ENCODE measurements at places on chromosomes 4 and X. TPM values are rescaled to one million over a fixed set of nuclear protein-coding genes. Genes with fewer than 3 reads are reported as not detected.

Gene ZAR1
- total RNA-seq, result not detected

Gene GYPA
- not detected for total RNA-seq

Gene CNOT6L
- total RNA-seq, result 6.9 TPM

Gene TMEM271
- not detected for total RNA-seq

Gene BEX5
- total RNA-seq, result not detected

Gene DTHD1
- total RNA-seq, result not detected

Gene PCDH18
- not detected for total RNA-seq

Gene GABRB1
- total RNA-seq, result not detected

Gene CRMP1
- total RNA-seq, result 2.5 TPM

Gene RPL36A
- total RNA-seq, result 2,589 TPM

Gene PRRG3
- not detected for total RNA-seq

Gene MAOB
- 0.27 TPM for total RNA-seq

Gene FDCSP
- not detected for total RNA-seq

Gene TRO
- 0.47 TPM for total RNA-seq

Gene HSD17B13
- 0.10 TPM for total RNA-seq

Gene SSX7
- total RNA-seq, result not detected

Gene DUSP9
- total RNA-seq, result 1.2 TPM

Gene TMEM131L
- 5.0 TPM for total RNA-seq

Gene TXK
- 0.17 TPM for total RNA-seq

Gene HSFX2
- 0.08 TPM for total RNA-seq

Gene TLL1
- 0.40 TPM for total RNA-seq

Gene NUDT10
- total RNA-seq, result 0.38 TPM

Gene DUSP21
- not detected for total RNA-seq

Gene SMIM31
- not detected for total RNA-seq

Gene TMEM255A
- 0.10 TPM for total RNA-seq

Gene MAGEC2
- total RNA-seq, result not detected

Gene MSMO1
- total RNA-seq, result 17.9 TPM

Gene ADH1B
- total RNA-seq, result not detected

Gene HSFX3
- total RNA-seq, result not detected

Gene DMRTC1B
- 0.09 TPM for total RNA-seq
